Heart right ventricle (tissue), 16 donors: ENCODE measurements at places on chromosomes 11 and 22.

GRCh38 chr11:59810911-59811259 is 307 bp upstream of the MRPL16 start:
- DNase-seq = no peak

DNA sequence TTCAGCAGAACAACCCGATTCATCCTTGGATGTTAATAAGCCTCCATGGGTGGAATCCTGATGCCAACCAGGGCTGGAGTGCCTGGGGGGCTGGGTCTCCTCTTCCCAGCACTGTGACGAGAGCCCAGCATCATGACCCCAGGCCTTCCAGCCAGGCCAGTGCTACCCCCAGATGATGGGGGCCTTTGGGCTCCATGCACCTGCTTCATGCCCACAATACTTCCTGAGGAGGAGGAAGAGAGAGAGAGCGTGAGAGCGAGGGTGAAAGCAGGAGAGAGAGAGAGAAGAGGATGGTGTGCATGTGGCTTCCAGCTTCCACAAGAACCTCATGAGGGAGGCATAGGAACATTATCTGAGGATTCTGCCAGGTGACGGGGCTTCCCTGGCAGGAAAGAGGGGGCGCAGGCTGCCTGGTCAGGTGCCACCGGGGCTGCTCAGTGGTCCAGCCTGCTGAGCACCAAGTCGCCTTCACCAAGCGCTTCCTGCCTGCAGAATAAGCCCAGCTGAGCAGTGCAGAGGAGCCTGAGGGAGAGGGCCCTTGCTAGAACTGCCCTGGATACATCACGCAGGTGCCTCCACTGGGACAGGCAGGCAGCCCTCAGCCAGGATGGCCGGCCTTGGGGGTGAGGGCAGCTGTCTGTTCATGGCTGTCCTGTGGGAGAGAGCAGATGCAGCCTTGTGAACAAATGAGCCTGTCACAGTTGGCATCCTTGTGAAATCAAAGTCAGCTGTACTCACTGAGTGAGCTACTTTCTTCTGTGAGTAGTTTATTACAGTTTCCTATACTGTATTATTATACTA is 243.3 kb upstream of the B3GAT1 start:
- no peak for DNase-seq

- DNase-seq = peak; percentile 70
Measured at GRCh38 chr11:44029977-44030911, 17.5 kb upstream of the ACCSL start.

DNA sequence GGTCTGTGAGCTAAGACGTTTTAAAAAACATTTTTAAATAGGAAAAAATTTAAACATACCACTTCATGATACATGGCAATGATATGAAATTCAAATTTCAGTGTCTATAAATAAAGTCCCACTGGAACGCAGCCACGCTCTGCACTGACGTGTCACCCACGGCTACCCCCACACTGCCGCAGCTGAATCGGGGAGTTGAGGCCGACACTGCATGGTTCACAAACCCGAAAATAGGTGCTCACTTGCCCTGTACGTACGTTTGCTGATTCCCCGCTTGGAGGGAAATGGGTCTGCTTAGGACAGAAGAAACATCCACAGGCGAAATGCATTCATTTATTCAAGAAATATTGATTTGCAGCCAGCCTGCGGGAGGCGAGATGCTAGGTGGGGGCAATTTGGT is 1342.3 kb downstream of the TBC1D22A start:
- DNase-seq = no peak

DNA sequence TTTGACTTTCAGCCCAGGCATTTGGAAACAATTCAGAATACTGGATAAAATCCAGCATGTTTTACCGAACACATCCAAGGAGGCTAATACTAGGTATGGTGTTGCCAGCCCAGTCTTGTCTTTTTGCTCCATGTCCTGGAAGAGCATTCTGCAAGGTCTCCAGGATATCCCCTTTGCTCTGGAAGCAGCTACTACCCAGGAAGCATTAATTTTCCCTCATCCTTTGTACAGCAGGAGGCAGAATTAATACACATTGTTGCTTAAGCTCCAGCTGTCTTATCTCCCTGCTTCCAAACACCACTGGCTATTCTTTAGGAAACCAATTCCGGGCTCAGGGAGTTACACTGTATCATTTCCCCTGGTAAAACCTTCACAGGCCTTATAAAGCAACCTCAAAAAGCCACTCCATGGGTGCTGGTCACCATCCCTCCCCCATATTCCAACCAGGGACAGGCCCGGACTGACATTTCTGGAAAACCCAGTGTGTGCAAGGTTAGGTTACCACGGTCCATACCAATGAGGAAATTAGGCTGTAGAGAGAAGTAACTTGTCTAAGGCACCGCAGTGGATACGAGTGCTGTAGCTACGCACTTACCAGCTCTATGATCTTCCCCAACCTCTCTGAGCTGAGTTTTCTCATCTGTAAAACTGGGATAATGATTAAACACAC is 1.5 kb upstream of the UBASH3B start:
- no peak for DNase-seq

DNA sequence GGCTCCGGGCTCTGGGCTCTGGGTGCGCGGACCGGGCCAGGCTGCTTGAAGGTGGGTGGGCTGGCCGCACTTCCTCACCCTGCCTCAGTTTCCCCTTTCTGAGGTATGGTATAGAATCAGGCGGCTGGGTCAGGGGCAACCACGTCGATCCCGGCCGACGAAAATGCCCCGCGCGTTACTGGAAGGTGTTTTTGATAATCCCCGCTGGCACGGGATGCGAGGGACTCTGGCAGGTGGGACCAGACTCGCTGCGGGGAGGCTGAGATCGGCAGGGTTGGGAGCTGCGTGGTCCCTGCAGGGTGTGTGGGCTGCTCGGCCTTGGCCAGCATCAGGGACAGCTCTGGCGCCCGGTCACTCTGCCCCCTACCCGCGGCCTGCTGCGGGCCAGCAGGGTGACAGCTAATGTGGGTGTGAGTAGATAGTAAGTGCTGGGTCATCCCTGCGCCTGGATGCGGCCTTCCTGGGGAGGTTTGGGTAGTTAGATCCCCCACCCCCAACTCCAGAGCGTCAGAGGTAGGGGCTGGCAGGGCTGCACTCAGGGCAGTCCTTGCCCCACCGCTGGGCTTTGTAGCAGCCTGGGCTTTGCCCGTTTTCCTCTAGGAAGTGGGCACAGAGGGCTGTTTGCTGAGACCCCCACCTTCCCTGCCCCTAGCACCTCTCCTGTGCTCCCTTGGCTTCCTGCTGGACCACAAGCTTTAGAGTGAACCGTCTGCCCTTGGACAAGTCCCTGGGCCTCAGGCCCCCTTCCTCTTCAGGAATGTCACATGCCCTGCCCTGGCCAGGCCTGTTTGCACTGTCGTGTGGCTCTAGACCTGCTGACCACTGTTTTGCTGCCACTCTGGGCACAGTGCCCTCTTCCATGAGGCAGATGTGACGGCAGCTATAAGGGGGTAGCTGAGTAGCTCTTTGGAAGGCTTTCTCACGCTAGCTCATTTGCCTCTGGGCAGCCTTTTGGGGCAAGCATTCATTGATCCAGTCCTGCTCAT is 579 bp downstream of the TANGO2 start:
- DNase-seq = peak; percentile 84

- peak; percentile 43 for DNase-seq
Measured at GRCh38 chr11:16605389-16605893, 133.0 kb upstream of the C11orf58 start.

- no peak for DNase-seq
Measured at GRCh38 chr22:38950527-38951295, 6.7 kb upstream of the APOBEC3A start.

DNA sequence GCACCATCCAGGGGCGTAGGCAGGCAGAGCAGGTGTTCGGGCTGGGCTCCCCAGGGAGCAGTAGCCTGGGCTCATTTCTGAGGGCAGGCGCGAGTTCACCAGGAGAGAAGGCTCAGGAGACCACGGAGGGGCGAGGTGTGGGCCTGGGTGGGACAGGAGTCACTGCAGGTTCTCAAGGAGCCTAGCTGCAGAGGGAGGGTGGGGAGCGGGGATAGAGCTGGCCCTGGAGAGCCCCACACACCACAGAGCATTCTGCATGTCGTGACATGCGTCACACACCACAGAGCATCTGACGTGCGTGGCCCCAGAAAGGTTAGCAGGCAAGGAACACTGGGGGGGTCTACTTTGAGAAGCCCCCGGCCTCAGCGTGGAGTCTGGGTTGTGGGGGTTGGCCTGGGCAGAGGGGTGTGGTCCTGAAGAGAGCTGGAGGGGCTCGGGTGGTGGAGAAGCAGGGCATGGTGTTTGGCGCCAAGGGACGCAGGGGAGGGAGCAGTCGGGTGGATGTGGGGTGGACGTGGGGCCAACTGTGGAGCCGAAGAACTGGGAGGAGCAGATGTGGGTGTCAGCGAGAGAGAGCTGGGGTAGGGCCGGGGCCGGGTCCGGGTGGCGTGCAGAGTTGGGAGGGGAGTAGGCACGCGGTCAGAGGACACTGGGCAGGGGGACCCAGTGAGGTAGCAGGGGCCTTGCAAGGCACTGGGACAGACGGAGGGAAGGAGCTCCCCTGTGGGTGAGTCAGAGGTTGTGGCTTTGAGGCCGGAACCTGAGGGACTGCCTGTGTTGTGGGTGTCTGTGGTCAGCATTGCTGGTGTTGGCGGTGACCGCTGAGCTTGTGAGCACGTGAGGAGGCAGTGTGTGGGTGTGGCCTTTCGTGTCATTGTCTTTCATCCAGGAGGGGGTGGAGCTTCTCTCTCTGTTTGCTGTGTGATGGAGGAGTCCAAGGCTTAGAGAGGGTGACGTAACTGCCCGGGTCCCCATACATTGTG is 25.5 kb downstream of the CTTN start:
- no peak for DNase-seq

DNA sequence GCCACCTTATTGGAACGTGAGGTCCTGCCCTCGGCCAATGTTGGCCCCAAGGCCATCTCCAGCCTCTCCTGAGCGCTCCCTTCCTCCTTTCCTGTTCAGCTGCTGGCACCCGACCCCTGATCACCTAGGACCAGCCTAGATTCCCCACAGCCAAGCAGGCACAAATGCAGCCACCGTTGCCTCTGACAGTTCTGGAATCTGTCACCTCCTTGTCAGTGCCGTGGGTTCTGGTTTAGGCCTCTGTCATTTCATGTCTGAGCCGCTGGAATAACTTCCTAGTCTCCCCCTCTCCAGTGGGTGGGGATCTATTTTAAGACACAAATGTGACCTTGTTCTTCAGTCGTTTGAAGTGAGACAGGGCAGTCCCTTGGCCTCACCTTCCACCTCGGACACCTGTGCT is 29.7 kb downstream of the FADS3 start:
- DNase-seq = peak; percentile 62

DNA sequence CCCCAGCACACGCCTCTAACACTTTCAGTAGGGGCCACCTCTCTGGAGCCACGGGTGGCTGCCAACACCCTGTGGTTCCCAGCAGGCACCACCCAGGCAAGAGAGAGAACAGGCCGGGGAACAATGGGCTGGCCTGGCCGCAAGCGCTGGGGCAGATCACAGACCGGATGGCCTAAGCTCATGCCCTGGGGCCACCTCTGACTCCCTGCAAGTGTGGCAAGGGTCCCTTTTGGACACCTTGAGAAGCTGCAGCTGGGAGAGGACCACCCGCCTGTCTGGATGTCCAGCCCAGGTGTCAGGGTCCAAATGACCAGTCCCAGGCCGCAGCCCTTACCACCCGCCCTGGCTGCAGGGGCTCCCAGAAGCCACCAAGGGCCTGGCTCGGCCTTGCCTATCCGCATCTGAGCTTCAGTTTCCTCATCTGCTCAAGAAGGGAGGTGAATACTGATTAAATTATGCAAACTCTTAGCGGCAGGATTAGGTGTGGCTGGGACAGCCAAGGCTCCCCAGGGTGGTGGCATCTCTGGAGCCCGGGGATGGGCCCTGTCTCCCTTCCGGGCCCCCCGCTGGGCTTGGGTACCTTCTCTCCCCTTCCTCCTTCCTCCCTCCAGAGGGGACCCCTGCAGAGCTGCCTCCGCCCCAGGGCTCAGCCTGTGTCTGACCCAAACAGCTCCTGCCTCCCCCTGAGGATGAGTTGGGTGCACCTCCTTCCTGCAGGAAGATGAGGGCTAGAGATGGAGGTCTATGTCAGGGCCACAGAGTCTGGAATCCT is 785 bp upstream of the SUSD2 start:
- DNase-seq = no peak

- no peak for DNase-seq
Measured at GRCh38 chr22:40898850-40899357, 37.0 kb upstream of the DNAJB7 start.

- no peak for DNase-seq
Measured at GRCh38 chr22:44436736-44437135, 61.3 kb downstream of the RTL6 start.

DNA sequence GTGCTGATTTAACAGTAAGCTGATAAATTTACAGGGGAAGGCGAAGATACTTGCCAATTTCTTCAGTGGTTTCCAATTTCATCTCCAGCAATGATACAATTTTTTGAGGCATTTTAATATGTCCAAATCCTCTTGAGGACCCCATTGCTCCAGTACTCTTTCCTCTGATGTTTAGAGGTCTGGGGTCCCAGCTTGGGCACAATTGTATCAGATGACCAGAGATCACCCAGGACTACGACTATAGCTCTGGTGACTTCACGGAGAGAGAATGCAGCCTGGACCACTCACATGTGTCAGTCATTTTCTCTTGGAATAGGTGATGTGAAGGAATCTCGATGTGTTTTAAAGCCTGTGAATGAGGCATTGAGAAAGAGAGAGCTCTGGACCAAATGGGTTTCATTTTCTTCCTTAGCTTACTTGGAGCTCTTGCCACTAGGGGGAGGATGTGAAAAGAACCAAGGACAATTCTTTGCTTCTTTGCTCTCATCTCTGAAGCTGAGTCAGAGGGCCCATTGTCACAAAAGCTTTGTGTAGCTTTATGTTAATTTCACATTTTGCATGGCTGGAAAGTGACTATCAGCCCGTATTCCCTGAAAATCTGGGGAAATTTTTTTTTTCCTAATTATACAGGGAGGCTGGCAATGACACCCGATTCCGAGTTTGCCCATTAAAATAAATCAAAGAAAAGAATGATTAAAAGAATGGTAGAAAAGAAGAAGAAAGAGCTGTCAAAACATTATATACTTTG is 6.7 kb upstream of the CCDC90B start:
- DNase-seq = no peak

- no peak for DNase-seq
Measured at GRCh38 chr11:91263496-91264365, 960.9 kb upstream of the FAT3 start.

DNA sequence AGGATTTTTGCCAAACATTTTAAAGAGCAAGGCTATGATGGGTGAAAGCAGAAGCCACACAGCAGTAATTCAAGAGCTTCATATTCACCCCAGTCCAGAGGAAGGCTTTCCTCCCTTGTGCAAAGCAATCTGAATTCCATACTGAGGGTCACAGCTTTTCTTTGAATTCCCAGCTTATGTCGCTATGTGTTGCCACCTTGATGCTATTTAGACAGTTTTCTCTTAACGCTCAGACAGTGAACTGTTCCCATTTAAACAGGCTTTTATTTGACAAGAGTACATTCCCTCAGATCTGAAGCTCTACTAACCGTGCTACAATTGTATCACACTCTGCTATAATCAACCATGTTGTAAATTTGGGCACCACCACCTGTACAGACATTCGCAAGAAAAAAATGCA is 279.7 kb downstream of the CADM1 start:
- no peak for DNase-seq

- DNase-seq = peak; percentile 82
Measured at GRCh38 chr11:44936525-44936924, 14.2 kb downstream of the TP53I11 start.
